ENCODE measurements at places on chromosomes 6 and 20.

GRCh38 chr6:105740946-105741645 is 338.2 kb upstream of the PREP start:
- peaks cover 5% of the 10 kb centered on the region for H3K4me1 ChIP-seq
- H3K36me3 ChIP-seq = no peaks in the 10 kb centered on the region
- DNase-seq = no peak
- no peak overlapping the region for H3K4me3 ChIP-seq

DNA sequence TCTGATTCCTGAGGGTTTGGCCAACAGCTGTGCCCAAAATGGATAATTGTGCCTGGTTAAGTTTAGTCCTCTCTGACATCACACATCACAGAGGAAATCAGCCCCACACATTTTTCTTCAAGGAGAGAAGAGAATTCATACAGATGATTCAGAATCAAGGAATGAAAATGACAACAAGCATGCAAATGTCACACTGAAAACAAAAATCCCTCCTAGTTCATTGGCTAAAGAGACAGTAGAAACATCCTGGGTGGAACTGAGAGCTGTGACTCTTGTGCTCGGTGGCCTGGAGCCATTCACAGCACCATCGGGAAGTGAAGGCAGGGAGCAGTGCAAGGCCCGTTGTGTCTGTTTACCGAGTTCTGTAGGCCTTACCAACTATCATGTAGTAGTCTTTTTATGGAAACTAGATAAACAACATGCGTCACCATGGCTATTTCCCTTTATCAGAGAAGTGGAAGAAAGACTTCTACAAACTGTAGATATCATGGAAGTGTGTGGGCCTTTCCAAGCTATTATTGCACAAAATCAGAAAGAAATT is 81.7 kb upstream of the TENT5A start:
- H3K4me3 ChIP-seq = no peak overlapping the region
- no peak for DNase-seq

- H3K4me1 ChIP-seq = peaks cover 15% of the 10 kb centered on the region
- no peak overlapping the region for H3K4me3 ChIP-seq
- no peaks in the 10 kb centered on the region for H3K36me3 ChIP-seq
- peak overlapping the region; percentile 47 for H3K27ac ChIP-seq
Measured at GRCh38 chr20:56418385-56418861, 6.4 kb downstream of the CASS4 start.

DNA sequence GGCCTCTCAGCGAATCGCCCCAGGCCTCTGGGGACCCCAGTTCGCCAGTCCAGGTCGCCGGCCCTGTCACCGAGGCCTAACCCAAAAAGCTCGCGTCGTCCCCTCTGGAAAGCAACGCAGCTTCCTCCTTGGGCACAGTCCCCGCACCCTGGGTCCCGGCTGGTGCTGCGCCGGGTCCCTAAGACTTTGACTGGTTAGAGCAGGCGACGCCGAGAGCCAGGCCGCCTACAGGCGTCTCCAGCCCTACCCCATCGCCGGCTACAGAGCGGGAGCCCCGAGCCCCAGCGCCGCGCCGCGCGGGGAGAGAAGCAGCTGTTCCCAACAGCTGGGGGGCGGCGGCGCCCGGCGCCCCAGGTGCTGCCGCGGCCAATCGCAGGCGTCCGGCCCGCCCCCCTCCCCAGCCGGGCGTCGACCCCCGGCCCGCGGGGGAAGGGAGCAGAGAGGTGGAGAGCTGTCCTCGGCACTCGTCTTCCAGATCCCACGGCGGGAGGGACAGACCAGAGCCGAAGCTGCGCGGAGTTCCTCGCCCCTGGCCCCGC is 540 bp upstream of the RBM24 start:
- H3K27ac ChIP-seq = peak overlapping the region; percentile 69
- peak; percentile 61 for DNase-seq
- peaks cover 21% of the 10 kb centered on the region for H3K4me1 ChIP-seq
- H3K36me3 ChIP-seq = no peaks in the 10 kb centered on the region
- peak overlapping the region; percentile 83 for H3K4me3 ChIP-seq

DNA sequence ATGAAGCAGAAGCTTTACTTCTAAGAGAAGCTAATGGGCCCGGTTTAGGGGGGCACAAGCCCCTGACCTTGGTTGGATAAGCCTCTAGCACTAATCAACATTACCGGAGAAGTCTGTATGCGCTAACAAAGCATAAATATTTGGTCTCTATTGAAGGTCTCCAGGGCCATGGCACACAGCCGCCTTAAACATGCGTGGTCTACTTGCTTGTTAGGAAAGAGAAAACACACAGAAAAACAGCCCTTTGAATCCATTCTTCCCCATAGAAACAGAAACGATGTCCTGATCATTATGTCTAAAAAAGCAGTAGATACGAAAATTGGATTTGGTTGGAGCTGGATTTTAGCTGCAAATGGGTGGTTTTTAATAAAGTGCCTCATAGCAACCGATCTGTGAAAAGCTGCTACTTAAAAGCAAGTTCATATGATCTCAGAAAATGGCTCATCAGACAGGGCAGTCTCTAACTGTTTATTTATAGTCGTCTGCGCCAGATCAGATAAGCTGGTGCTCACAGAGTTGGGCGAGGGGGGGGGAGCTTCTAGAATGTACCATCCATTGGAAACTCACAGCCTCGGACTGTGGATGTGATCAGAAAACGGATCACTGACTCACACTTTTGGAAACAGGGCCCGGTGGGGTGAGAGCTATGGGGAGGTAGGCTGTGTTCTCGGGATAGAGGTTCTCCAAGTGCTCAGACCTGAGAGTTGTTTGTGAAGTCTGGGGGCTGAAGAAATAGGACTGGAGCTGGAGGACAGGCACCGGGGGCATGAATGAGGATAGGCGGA is 35.3 kb upstream of the APCDD1L start:
- no peak overlapping the region for H3K4me3 ChIP-seq
- H3K4me1 ChIP-seq = no peaks in the 10 kb centered on the region
- peak; percentile 50 for DNase-seq
- H3K27me3 ChIP-seq = no peaks in the 10 kb centered on the region
- no peak overlapping the region for H3K27ac ChIP-seq
- no peaks in the 10 kb centered on the region for H3K36me3 ChIP-seq

DNA sequence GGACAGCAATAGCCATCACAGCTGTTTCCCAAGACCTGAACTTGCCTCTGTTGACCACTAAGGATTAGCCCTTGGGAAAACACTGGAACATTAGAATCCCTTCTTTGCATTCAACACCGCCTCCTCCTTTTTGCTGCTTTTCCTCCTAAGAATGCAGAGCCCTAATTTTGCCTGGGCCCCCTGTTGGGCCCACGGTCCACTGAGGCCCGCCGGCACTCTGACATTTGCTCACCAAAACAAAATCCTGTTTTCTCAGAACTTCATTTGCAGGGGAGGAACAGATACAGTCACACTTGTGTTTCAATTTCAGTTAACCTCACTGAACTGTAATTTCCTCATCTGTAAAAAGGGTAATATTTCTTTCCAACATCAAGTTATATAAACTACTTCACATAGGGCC is 116.0 kb upstream of the JARID2 start:
- H3K4me1 ChIP-seq = peaks cover 7% of the 10 kb centered on the region
- H3K27ac ChIP-seq = no peak overlapping the region
- no peaks in the 10 kb centered on the region for H3K27me3 ChIP-seq
- H3K4me3 ChIP-seq = no peak overlapping the region
- H3K36me3 ChIP-seq = no peaks in the 10 kb centered on the region
- DNase-seq = no peak

GRCh38 chr6:37399131-37399530 is 33.9 kb upstream of the CMTR1 start:
- no peak for DNase-seq
- H3K4me1 ChIP-seq = no peaks in the 10 kb centered on the region
- H3K4me3 ChIP-seq = no peak overlapping the region
- no peaks in the 10 kb centered on the region for H3K27me3 ChIP-seq
- H3K36me3 ChIP-seq = no peaks in the 10 kb centered on the region

DNA sequence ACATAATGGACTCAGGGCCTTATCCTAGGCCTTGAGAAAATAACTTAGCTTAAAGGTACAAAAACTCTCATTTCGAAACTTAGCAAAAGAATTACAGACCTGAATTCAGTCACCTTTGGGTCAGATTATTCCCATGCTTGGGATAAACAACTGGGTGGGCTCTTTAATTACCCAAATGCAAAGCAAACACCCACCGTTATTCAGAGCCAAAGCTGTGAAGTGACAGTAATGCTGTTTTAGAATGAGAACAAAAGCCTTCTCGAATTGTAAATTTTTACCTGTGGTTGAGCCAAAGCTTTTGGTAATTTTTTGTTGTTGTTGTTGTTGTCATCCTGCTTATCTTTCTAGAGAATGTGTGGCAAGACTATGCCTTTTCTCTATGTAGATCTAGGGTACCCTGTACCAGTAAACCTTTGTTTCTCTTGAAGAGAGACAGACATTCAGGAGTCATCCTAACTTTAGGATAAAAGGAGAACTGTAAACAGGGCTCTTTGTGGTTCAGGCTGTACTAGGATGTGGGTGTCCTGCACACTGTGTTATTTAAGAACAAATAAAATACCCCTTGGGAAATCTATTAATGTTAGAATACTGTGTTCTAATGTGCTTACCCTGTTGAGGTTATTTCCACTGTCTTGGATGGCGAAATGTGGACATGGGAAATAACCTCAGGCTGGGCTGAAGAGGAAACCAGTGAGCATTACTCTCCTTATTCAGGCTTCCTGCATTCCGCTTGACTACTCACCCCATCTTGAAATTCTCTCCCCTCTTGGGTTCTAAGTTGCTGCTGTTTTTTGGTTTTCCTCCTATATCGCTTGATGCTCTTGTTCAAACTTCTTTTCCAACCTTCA is 480.7 kb downstream of the CD83 start:
- DNase-seq = no peak
- H3K27ac ChIP-seq = no peak overlapping the region
- no peaks in the 10 kb centered on the region for H3K4me1 ChIP-seq
- no peak overlapping the region for H3K4me3 ChIP-seq
- H3K27me3 ChIP-seq = no peaks in the 10 kb centered on the region

- no peak overlapping the region for H3K27ac ChIP-seq
- no peak overlapping the region for H3K4me3 ChIP-seq
- H3K4me1 ChIP-seq = no peaks in the 10 kb centered on the region
- no peaks in the 10 kb centered on the region for H3K27me3 ChIP-seq
Measured at GRCh38 chr6:164008902-164009301, 594.4 kb downstream of the QKI start.

DNA sequence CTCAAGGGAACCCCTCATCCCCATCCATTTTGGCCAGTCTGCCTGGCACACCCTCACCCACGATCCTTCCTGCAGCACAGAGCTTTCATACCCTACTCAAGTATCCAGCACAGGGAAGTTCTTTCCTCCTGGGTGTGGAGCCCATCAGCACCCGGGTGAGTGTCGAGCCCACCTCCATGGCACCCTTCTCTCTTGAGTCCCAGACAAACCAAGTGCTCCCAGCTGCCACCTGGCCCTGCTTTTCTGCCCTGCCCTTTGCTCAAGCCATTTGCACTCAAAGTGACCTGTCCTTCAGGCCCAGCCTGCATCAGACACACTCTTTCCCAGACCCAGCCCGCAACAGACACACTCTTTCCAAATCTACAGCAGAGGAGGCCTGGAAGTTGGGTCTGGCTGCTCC is 257.2 kb downstream of the DLL1 start:
- peaks cover 14% of the 10 kb centered on the region for H3K4me1 ChIP-seq
- H3K4me3 ChIP-seq = no peak overlapping the region
- peaks cover 26% of the 10 kb centered on the region for H3K27me3 ChIP-seq
- no peak overlapping the region for H3K27ac ChIP-seq
- peak; percentile 40 for DNase-seq

DNA sequence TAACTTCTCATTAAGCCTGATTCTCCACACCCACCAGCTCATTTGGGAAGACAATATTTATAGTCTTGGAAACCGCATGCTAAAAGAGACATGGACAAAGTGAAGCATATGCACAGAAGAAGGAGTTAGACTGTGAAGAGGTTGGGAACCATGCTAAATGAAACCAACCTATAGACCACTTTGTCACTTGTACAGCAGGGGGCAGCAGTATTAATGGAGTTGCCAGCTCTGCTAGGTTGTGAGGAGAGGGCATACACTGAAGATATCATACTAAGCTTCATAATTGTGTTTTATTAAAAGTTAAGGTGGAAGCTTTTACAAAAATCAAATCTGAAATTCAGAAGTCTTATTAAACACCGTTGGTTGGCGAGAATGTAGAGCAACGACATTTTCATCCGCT is 38.3 kb upstream of the HMGCLL1 start:
- no peaks in the 10 kb centered on the region for H3K27me3 ChIP-seq
- no peak overlapping the region for H3K27ac ChIP-seq
- no peaks in the 10 kb centered on the region for H3K4me1 ChIP-seq

GRCh38 chr20:21262812-21263211 is 40.3 kb upstream of the XRN2 start:
- H3K27ac ChIP-seq = no peak overlapping the region
- no peak for DNase-seq
- no peaks in the 10 kb centered on the region for H3K36me3 ChIP-seq
- no peaks in the 10 kb centered on the region for H3K4me1 ChIP-seq
